ENCODE measurements at places on chromosomes 7 and 10.
A peak's percentile ranks its signal among the peaks of the same experiment; 100 is the strongest.

DNA sequence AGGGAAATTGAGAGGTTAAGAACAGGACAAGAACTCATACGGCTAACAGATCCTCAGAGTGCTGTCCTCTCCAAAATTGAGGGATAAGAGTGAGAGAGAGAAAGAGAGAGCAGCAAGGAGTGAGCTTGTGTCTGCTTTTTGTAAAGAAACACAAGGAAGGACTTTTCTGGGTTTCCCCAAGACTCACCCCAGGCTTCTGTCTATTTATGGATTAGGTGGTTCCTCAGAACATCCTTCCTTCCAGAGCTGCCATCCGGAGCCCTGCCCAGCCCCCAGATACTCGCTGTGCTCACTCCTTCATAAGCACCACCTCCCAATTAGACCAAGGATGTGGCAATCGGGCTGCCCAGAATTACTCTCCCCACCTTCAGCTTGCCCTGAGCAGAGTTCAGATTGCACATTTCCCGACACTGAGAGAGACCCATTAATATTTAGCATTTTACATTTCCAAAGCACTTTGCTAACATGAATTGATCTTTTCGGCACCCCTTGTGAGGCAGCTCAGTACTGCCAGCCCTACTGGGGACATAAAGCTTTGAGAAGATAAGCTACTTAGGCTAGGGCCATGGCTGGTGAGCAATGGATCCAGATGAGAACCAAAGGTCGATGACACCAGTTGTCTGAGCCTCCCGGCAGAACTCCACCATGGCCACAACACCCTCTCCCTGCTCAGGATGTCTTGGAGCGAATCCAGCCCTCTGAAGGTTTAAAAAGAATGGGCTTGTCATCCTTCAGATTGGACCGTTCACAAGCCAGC, 19.2 kb upstream of the R3HCC1L start:
- no peak for DNase-seq

- no peak for DNase-seq
These were observed 114.7 kb upstream of the EGFR start for GRCh38 chr7:54904130-54904529.

- DNase-seq = no peak
These were observed 96.3 kb downstream of the CPED1 start for GRCh38 chr7:121084748-121085336.

DNA sequence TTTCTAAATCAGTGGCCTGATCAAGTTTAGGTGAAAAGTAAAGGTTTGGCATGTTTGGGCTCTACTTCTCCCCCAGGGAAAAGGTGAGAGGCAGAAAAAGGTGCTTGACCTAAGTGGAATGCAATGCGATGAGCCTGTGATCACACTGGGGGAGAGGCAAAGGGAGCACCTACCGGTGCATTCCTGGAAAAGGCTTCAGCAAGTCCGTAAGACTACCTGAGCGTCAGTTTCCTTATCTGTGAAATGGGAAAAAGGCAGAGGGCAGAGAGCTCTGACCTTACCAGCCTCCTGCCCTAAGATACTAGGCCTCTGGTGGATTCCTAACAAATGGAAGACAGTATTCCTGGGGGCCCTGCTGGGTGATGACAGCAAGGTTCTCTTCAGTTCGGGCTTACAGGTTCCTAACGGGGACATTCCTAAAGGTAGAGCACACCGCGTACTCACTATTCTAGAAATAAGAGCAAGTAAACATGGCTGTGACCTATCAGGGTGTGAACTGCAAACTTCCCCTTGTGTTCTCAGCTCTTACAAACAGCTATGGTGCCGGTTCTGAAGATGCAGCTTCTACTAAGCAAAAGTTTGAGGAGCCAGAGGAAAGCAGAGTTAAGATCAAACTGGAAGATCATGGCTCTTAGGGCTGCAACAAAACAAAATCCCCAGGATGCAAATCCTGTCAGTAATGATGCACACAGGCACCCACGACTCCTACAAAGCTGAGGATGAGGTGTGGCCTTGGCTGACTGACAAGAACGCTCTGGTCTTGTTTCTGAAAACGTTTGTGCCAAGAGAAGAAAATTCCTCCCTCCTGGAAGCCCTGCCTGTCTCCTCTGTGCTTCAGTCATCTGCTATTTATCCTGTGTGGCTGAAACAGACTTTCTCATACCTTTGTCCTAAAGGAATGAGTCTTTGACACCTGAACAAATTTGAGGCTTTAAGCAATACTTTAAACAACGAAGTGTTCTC, 13.3 kb upstream of the ACSL5 start:
- no peak for DNase-seq

- peak; percentile 75 for DNase-seq
These were observed 104.5 kb upstream of the ZPBP start for GRCh38 chr7:50197549-50197948.

DNA sequence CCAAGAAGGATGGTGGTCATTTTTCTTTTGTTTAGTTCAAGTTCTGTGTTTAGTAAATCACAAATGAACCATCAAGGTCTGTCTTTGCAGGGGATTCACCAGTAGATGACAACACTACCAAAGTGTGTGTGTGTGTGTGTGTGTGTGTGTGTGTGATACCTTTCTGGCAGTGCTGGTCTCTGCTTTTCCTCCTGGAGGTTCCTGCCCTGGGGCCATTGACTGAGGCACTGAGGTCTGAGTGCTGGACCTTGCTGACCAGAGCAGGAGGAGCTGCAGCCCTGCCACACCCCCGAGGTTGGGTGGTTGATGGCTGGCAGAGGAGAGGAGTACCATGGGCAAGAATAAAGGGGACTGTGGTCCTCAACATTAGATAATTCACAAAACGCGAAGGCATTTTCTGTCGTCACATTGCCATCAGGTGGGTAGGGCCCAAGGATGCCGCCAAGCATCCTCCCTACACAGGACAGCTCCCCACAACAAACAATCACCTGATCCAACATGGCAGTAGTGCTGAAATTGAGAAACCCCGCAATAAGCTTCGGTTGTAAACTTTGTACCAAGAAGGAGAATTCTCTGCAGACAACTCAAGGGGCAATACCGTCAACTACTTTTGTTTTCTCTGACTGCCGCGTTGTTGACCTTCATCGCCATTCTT, 49.5 kb upstream of the PRSS58 start:
- no peak for DNase-seq

- DNase-seq = no peak
These were observed 46.6 kb downstream of the C1GALT1 start for GRCh38 chr7:7228967-7229366.

DNA sequence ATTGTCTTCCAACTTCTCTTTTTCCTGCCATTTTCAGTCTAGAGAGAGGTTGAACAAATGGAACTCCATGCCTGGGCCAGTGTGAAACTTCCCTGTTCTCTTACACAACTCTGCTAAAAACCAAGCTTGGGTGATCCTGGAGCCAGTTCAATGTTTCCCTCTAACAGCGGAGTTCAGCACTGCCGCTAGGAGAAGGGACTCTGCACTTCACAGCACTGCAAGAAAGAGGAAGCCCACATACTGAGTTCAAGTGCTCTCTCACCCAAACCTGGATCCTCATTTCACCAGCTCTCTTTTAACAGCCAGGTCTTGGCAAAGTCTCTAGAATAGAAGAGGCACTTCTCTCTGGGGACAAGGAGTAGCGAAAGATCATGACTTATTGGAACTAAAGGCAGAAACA, 18.8 kb downstream of the FOXI2 start:
- DNase-seq = no peak

DNA sequence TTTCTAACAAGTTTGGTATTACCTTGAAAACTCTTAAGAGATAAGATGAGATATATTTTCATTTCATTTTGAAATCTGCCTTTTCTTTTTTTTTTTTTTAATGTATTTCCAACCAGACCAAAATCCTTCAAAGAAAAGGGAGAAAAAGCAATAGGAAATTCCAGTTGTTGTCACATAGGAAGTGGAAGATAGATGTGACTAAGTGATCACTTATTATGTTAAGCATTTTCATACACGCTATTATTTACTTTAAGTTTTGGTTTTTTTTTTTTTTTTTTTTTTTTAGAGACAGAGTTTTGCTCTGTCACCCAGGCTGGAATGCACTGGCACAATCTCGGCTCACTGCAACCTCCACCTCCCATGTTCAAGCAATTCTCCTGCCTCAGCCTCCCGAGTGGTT, 197.2 kb upstream of the FRMD4A start:
- no peak for DNase-seq

- DNase-seq = no peak
These were observed 2.6 kb upstream of the PPIA start for GRCh38 chr7:44793919-44794318.

DNA sequence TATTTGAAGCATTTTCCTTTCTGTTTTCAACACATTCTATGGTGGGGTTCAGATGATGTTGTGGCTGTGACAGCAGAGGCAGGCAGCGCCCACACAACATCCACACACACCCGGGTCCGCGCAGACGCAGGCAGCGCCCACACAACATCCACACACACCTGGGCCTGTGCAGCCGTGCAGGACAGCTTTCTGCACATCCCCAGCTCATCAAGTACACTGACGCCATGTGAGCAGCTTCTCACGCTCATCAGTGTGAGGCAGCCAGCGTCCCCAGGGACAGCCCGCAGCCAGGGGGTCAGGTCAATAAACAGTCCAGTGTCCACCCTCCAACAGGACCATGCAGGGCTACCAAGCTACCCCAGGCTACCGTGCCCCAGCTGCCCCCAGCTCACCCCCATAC, 272.8 kb upstream of the TCERG1L start:
- DNase-seq = no peak

GRCh38 chr7:2680792-2681490, 7.1 kb upstream of the AMZ1 start:
- peak; percentile 51 for DNase-seq

GRCh38 chr10:76874176-76874575, 763.4 kb downstream of the KCNMA1 start:
- DNase-seq = no peak

DNA sequence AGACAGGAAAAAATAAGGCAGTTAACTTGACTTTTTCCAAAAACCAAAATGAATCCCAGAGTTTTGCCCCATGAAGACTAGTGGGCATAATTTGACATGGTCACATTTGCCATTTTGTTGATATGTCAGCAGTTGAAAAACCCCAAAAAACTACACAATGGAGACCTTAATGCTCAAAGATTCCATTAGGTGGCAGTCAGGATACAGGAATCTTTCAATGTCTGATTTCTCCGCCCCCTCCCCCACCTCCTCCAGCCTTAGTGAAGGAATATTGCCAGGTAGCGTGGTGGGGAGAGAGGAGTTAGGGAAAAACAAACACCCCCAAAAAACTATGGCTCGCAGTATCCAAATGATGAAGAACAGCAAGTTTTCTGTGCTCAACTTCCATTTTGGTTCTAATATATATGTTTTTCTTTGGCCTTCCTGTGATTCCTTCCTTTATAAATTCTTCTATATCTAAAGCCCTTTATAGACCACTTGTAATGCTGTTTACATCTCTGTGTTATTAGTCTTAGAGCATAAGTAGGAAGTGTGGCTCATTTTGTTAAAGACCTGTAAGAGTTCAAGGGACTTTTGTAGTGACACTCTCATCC, 6.7 kb upstream of the SMNDC1 start:
- DNase-seq = no peak

GRCh38 chr7:152551304-152552036, 115.7 kb upstream of the KMT2C start:
- DNase-seq = no peak

GRCh38 chr7:39510864-39511354, 55.3 kb upstream of the YAE1 start:
- no peak for DNase-seq

DNA sequence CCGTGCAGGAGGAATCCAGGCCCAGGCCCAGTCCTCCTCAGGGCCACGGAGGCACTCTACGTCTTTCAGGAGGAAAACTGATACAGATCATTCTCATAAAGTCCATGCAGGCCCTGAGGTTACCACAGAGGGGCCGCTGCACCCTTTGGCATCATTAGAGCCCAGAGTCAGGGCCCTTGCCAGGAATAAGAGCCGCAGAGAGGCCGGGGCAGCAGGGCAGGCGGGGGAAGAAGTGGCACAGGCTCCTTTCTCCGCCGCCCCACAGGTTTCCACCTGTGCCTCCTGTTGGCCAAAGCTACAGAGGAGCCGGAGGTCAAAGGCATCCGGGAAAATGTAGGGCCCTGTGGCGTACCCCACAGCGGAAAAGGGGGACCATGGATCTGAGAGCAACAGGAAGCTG, 366.6 kb upstream of the SHH start:
- DNase-seq = no peak

DNA sequence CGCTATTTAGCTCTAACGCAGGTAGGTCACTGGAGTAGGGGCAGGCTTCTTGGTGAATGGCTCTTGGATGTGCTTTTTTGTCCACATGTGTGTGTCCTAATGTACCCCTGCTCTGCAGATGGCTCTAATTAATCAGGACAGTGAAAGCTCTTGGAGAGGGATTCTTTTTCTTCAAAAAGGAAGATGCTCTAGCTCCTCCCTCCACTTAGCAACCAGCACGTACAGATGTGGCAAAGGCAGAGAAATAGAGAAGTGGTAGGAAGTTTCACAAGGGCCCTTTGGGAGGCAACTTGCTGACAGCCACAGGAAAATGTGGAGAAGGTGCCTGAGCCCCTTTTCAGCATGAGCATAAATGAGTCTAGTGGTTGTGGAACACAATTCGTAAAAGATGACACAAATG, 221.7 kb downstream of the PLXNA4 start:
- DNase-seq = no peak

- no peak for DNase-seq
These were observed 476.4 kb downstream of the PTPRN2 start for GRCh38 chr7:158111049-158111751.

Measured in activated T-cell treated with anti-CD3 and anti-CD28 coated beads for 48 hours (primary cell).